ENCODE measurements at places on chromosomes 11 and 22. TPM values are rescaled to one million over a fixed set of nuclear protein-coding genes. Genes with fewer than 3 reads are reported as not detected.
A peak's percentile ranks its signal among the peaks of the same experiment; 100 is the strongest.

GLYAT gene
- not detected for total RNA-seq

OR10A2 gene
- not detected for total RNA-seq

DEFB131B gene
- total RNA-seq, result not detected

GRCh38 chr11:27394781-27395228 lies 31.8 kb upstream of the CCDC34 start:
- H3K4me1 ChIP-seq, result peaks cover 78% of the 10 kb centered on the region
- H3K4me3 ChIP-seq, result peak overlapping the region; percentile 7
- H3K27me3 ChIP-seq, result no peaks in the 10 kb centered on the region
- no peak for DNase-seq
- peak overlapping the region; percentile 81 for H3K27ac ChIP-seq
